Stimulated activated memory B cell treated with anti-CD40 and anti-IgM and Interleukin-4, amounts not matched to agents 10 μg/mL and 1 μg/mL and 100 μg/mL, for 72 hours (primary cell): ENCODE measurements at places on chromosomes 1 and 21.

GRCh38 chr1:65105596-65105995, 42.4 kb upstream of the AK4 start:
- ATAC-seq, result no peak

GRCh38 chr1:37161171-37161570, 126.9 kb upstream of the GRIK3 start:
- no peak for ATAC-seq

DNA sequence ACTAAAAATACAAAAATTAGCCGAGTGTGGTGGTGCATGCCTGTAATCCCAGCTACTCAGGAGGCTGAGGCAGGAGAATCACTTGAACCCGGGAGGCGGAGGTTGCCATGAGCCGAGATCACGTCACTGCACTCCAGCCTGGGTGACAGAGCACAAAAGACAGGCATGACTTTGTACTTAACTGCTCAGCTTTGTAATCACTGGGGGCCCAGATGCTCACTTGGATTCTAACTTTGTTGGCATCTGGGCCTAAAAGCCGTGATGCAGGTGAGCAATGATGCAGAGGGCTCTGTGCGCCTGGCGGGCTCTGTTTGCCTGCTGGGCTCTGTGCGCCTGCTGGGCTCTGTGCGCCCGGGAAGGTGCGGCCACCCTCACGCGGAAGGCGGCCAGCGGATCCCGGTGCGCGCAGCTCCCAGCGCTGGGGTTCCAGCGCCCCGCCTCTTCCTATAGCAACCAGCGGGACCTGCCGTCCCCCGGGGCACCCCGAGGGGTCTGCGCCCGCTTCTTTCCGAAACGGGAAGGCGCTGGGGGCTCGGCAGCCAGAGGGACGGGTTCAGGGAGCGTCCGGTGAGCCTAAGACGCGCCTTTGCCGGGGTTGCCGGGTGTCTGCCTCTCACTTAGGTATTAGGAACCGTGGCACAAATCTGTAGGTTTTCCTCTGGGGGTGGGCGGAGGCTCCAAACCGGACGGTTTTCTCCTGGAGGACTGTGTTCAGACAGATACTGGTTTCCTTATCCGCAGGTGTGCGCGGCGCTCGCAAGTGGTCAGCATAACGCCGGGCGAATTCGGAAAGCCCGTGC, 31.7 kb downstream of the PRMT2 start:
- peak; percentile 14 for ATAC-seq

DNA sequence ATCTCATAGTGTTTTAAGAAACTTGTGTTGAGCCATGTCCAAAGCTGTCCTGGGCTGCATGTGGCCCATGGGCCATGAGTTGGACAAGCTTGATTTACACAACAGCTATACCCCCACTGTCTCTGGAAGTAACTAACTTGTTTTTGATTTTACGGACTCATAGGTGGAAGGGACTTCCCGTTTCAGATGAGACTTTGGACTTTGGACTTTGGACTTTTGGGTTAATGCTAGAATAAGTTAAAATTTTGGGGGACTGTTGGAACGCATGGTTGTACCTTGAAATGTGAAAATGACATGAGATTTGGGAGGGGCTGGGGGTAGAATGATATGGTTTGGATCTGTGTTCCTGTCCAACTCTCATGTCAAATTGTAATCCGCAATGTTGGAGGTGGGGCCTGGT, 52.6 kb upstream of the ZSWIM5 start:
- no peak for ATAC-seq

GRCh38 chr1:8856689-8857412, 21.6 kb downstream of the ENO1 start:
- ATAC-seq, result no peak

DNA sequence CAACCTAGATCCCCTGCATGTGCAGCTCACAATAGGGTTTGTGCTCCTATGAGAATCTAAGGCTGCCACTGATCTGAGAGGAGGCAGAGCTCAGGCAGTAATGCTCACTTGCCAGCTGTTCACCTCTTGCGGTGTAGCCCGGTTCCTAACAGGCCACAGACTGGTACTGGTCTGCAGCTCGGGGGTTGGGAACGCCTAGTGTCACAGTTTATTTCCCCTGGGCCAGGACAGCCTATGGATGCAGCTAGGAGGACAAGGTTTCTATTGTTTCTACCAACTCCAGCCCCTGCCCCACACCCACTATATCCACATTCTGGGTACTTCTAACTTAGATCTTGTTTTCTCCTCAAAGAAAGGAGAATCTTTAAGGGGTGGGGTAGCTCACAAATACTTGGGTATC, 58.7 kb upstream of the PRRC2C start:
- ATAC-seq, result no peak
